Tongue (tissue), 3 donors: ENCODE measurements at places on chromosomes 11 and 22. TPM values are rescaled to one million over a fixed set of nuclear protein-coding genes. Genes with fewer than 3 reads are reported as not detected.

Gene MYO18B
- total RNA-seq: 184 TPM

Gene KRTAP5-9
- total RNA-seq: not detected

Gene CSNK1E
- 107 TPM for total RNA-seq

Gene CBLIF
- total RNA-seq: not detected

Gene DDIAS
- 3.7 TPM for total RNA-seq

Gene LIN7C
- total RNA-seq: 57.3 TPM

Gene PACSIN2
- total RNA-seq: 49.1 TPM

Gene RAB38
- total RNA-seq: 5.6 TPM

Gene SUSD2
- 0.82 TPM for total RNA-seq

Gene PRR33
- 4.8 TPM for total RNA-seq

Gene SLC22A8
- total RNA-seq: not detected

Gene C11orf91
- not detected for total RNA-seq

Gene CRYBA4
- total RNA-seq: not detected

Gene SPDYC
- total RNA-seq: not detected

Gene RIMBP3B
- total RNA-seq: 0.72 TPM

Gene LSP1
- total RNA-seq: 84.2 TPM

Gene DEFB108B
- total RNA-seq: not detected

Gene HBG2
- total RNA-seq: 982 TPM

Gene LYVE1
- 22.3 TPM for total RNA-seq

Gene ALG9
- 35.2 TPM for total RNA-seq

Gene C11orf65
- total RNA-seq: 2.5 TPM

Gene TRIM51
- total RNA-seq: not detected

Gene OR51B2
- 1.0 TPM for total RNA-seq

Gene ALDH3B1
- 3.8 TPM for total RNA-seq

Gene WBP2NL
- 2.8 TPM for total RNA-seq

Gene OR4D9
- total RNA-seq: not detected

Gene KRTAP5-7
- total RNA-seq: not detected

Gene GLB1L2
- total RNA-seq: 1.8 TPM

Gene CNTN5
- total RNA-seq: 9.1 TPM

Gene PCSK7
- total RNA-seq: 42.2 TPM

Gene AQP11
- total RNA-seq: 1.4 TPM

Gene TSGA10IP
- not detected for total RNA-seq

Gene CRYAB
- 90.5 TPM for total RNA-seq

Gene PKDREJ
- total RNA-seq: 0.10 TPM

Gene SHISAL1
- total RNA-seq: 11.2 TPM

Gene FADS3
- total RNA-seq: 27.2 TPM

Gene MAJIN
- not detected for total RNA-seq

Gene BTBD18
- not detected for total RNA-seq

Gene FOLR3
- total RNA-seq: not detected

Gene C11orf86
- not detected for total RNA-seq

Gene NXPE1
- not detected for total RNA-seq

Gene MMP1
- total RNA-seq: 4.3 TPM

Gene OR4S1
- not detected for total RNA-seq

Gene RFPL1
- total RNA-seq: not detected

Gene MS4A3
- 0.62 TPM for total RNA-seq
